SIG-M5 (cell line): ENCODE measurements at places on chromosomes 3 and 15.

DNA sequence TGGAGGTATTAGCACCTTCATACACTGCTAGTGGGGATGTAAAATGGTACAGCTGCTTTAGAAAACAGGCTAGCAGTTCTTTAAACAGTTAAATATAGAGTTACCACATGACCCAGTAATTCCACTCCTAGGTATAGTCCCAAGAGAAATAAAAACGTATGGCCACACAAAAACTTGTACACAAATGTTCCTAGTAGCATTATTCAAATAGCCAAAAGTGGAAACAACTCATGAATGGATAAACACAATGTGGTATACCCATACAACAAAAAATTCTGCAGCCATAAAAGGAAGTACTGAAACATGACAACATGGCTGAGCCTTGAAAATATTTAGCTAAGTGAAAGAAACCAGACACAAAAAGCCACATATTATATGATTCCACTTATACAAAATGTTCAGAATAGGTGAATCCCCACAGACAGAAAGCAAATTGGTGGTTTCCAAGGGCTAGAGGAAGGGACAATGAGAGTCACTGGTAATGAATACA is 40.8 kb upstream of the KLF13 start:
- DNase-seq = no peak

- DNase-seq = no peak
These were observed 23.4 kb upstream of the PLOD2 start for GRCh38 chr3:146184241-146185015.

DNA sequence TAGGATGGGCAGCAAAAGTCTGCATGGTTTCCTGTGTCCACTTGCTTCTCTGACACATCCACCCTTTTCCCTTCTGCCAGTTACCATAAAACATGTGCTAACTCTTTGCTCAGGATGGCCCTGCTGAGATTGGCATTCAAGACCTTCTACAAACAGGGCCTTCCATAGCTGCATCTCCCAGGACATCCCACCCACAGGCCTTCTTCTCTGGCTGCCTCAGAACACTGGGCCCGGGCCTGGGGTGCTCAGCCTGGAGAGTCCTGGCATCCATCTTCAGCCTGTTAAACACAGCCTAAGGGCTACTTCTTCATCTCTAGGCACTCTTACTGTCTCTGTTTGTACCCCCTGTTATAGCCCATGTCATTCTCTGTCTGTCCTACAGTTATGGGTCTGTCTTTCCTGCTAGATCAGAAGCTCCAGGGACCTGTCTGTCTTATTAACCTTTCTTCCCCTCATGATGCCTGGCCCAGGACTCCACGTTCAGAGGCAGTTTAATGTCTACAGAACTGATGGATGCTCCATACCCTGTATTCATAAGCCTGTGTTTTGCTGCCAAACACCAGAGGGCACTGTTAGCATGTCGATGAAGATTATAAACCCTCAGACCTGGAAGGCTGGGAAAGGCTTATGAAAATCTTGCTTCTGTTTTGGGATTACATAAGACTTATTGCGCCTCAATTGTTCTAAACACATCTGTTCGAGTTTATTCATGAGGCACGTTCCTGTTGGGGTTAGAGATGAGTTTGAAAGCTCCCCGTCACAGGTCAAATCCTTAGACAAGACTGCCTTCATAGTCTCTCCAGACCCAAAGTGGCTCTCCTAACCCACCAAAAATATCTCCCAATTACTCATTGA is 16.5 kb downstream of the SEMA3G start:
- DNase-seq = no peak

GRCh38 chr15:90154861-90155626 is 46.1 kb upstream of the SEMA4B start:
- DNase-seq = peak; percentile 54

DNA sequence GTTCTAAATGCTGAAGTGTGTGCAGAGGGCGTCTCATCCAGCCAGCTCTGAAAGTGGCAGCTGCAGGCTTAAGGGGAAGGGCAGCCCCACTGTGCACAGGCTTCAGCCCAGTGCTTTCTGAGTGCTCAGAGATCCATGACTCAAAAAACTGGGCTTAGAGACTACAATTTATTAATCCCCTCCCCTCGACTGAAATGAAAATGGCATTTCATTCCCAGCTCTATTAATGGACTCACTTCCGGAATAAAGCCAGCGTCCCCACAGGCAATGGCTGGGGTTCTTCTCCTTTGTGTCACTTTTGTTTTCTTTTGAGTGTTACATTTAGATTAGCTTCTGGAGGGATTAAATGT is 55.5 kb upstream of the PLXNA1 start:
- no peak for DNase-seq

- DNase-seq = no peak
These were observed 4.8 kb downstream of the UBE2E1 start for GRCh38 chr3:23810343-23811184.

DNA sequence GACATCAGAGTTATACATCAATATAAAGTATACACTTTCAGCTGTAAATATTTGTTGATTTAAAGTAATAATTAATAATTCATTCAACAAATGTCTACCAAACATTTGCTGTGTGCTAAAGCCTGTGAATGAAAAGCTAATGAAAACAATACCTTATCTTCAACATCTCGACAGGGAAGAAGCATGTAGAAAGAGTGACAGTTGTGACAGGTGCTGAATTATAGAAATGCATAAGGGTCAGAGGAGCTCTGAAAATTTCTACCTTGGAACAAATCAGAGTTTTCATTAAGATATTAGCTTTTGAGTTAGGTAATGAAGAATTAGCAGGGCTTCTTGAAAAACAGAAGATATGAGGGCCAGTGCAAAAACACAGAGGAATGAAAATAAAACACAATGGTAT is 739.2 kb downstream of the VGLL3 start:
- DNase-seq = no peak

DNA sequence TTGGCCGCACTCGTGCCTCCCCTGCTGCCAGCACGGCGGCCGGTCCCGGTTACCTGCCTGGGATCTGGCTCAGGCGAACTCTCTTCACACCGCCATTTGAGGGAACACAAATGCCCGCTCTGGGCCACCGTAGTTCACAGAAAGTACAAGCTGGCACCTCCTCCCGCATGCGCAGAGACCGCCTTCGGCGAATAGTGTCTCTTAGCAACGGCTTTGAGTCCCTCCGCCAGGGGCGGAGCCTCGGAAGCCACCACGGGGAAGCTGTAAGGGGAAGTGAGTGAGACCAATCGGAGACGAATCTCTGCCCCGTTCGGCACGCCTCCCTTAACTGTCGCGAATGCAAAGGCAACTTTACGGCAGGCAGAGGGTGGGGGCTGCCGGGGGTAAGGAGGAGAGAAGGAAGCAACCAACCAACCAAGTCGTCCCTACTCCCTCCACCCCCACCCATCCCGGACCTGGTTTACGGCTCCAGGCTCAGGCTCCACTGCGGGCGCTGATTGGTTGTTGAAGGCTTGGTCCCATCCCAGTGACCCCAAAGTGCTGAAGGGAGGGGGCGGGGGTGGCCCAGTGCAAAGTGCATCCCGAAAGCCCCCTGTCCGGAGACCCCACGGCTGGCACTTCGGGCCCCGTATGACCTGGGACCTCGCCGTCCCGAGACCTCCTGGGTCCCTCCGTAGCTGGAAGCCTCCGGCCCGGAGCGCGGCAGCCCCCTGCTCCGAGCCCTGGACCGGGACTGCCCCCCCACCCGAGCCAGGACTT is at the start of the genes ASB7 and LINS1:
TSS of gene ASB7 (plus strand) at position 526 of the 759 bp plus-strand sequence. CDS start 9,628 bp downstream, outside the sequence.
TSS of gene LINS1 (minus strand) at position 121 of the 759 bp plus-strand sequence. CDS start 21,342 bp downstream, outside the sequence.
- peak; percentile 96 for DNase-seq

DNA sequence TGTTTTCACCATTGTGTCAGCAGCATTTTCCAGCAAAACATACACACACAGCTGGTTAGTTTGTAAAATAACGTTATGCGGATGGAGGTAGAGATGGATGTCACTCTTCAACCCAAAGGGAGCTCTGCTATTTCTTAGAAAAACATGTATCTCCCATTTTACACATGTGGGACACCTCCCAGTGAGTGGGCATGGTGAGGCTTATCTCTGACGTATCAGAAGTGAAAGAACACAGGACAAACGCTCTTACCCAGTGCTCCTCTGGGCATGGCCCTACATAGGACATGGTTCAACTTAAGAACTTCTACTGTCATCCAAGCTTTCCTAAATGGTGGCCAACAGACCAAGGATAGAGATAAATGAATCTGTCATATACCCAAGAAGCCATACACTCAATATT is 2.1 kb downstream of the FAM240A start:
- DNase-seq = no peak

DNA sequence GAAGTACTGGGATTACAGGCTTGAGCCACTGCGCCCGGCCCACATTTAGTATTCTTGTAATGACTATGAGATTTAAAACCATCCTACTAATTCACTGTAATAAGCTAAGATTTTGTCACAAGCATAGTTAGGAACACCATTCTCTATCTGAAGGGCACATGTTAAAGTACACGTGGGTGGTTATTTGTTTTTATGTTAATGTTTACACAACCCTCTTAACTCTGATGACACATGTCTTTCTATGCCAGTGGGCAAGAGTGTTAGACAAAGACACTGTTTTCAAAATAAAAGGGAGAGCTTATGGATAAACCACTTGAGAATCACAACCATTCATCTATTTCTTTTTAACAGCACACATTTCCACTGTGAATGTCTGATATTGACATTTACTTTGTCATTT is 537.6 kb upstream of the IL12A start:
- no peak for DNase-seq

GRCh38 chr3:158659454-158660237 is 12.8 kb downstream of the LXN start:
- no peak for DNase-seq

DNA sequence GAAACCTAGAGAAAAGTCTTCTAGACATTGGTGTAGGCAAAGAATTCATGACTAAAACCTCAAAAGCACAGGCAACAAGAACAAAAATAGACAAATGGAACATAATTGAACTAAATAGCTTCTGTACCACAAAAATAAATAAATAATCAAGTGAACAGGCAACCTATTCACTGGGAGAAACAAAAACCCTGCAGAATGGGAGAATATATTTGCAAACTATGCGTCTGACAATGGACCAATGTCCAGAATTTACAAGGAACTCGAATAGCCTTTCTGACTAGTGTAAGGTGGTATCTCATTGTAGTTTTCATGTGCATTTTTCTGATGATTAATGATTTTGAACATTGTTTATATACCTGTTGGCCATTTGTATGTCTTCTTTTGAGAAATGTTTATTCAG is 37.0 kb upstream of the GCSAM start:
- DNase-seq = no peak
